Stimulated activated CD4-positive, alpha-beta T cell treated with anti-CD3 and anti-CD28 coated beads, Interleukin-4, amount 100 ng/mL, for 1 hour (primary cell): ENCODE measurements at places on chromosomes 1 and 21.

GRCh38 chr1:152145769-152146168, 13.3 kb downstream of the RPTN start:
- no peak for DNase-seq

GRCh38 chr21:26027696-26028095, 142.9 kb downstream of the APP start:
- DNase-seq, result no peak

DNA sequence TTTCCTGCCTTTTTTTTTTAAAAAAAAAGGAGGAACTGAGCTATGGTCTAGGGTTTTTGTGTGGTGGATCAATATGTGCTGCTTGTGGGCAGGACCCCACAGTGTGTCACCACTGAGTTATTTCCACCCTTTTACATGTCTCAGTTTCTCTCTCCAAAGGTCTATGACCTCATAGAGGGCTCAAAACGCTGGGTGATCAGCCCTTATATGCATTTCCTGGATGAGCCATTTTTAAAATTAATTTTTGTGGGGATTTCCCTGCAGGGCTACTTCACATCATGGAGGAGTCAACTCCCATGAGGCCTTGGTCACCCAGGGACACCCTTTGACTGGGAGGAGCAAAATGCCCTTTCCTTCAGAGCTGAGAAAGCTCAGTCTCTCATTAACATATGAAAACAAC, 20.7 kb upstream of the HAO2 start:
- DNase-seq, result no peak

GRCh38 chr1:32116531-32116930, 8.7 kb downstream of the KPNA6 start:
- no peak for DNase-seq

DNA sequence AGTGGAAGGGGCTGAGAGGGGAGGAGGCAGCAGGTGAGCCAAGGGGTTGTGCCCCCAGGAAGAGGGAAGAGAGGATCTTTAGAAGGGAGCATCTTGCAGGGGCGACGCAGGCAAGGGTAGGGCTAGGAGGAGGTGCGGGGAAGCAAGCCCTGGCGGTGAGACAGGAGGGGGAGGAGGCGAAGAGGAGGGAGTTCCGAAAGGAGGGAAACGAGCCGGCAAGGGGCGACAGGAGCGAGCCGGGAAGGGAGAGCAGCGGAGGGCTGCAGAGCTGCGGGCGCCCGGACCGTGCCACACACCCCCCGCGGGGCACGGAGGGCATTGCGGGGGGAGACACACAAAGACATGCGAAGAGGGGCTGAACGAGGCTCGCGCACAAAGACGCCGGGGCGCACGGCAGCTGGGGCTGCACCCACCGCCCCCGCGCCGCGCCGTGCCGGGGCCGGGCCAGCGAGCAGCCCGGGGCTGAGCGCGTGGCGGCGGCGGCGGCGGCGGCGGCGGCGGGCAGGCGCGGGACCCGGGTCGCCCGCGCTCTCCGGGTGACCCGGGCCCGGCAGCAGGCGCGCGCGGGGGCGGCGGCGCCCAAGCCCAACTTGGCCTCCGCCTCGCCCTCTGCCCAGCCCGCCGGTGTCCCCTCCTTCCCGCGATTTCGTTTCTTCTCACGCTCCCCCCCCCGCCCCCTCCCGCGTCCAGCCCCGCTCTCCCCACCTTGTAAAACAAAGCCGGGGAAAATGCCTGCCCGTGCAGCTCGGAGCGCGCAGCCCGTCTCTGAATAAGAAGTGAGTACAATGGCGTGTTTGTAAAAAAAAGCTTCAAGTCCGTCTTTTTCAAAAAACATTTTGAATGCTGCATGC, at the start of gene KCNK2:
Gene KCNK2 (plus strand): TSS at position 206 of the 851 bp plus-strand sequence. CDS start 649 bp downstream, outside the sequence.
- no peak for DNase-seq

- no peak for DNase-seq
These were observed 253.1 kb upstream of the IRF2BP2 start for GRCh38 chr1:234862944-234863515.

DNA sequence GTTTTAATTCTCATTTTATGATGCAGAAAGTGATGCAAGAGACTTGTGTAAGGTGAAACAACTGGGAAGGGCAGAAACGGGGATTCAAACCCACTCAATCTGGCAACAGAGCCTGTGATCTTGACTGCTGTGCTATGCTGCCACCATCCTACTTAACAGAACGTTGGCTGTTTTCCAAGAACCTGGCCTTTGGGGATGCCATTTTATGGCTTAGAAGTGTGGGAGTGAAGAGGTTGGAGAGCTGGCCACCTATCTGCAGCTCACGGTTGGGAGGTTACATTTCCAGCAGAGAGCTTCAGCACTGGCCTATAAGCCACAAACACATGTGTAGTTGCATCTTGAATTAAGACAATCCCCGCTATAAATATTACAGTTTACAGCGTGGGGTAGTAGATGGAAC, 235.3 kb downstream of the PRDM2 start:
- no peak for DNase-seq

DNA sequence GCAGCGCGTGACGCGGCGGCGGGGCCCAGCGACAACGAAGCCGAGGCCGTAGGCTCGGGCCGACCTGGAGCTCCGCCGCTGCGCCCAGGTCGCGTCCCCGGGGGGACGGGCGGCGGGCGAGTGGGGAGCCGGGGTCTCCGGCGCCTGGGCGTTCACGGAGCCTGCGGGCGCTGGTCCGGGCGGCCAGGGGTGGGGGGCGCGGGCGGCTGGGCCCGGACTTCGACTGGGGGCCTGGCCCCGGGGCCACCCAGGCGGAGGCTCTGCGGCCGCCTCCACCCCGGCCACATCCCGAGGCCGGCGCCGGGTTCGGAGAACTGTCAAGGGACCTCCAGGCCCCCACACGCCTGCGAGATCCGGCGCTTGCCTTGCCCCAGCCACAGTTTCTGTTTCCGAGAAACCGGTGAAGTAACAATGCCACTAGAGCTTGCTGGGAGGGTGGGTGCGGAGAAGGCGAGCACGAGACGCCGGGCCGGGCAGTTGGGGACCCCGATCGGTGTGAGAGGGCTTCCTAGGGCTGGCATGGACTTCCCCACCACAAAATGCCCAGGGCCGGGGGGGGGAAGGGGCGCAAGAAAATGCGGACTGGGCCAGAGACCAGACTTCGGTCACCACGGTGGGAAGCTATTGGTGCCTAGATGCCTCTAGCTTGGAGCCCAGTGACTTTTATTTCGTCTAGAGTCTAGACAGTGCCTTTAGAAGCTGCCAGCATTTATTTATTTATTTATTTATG, 501 bp downstream of the FBXO6 start:
- DNase-seq, result peak; percentile 56

DNA sequence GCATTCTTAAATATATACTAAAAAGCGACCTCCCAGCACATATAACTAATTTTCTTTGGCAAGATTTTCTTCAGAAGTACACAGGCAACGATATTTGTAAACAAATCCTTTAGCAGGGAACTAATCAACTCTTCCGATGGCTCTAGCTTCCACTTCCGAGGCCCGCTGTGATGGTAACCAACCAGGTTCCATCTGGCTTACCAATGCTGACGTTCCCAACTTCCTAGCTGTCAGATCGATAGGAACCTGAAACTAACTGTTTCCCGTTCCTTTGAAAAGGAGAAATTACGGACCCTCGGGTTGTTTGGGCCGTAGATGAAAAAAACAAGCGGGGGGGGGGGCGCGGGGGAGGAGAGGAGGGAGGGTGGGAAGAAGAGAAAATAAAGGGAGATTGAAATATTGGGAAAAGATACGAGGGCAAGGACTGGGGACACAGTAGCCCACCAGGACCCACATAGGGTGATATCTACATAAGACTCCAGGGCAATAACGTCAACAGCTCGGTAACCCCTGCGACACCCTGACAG, 513 bp downstream of the GTF2B start:
- DNase-seq, result peak; percentile 19

- DNase-seq, result no peak
These were observed 99.0 kb upstream of the KAZN start for GRCh38 chr1:14499312-14500040.

DNA sequence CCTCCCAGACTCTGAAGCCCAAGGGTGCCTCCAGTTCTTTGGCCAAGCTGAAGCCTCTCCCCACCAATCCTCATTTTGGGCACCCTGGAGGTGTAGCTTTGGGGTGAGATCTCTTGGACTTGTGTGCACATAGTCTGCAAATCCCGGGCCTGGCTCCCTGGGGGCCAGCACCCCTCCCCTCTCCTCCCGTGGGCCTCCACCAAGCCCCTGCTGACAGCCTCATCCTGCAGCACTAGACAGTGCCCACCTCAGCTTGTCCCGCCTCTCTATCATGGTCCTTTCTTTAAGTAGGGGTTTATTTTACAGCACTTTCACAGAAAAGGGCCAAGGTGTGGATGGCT, 3.2 kb downstream of the GJC2 start:
- DNase-seq, result no peak
